ENCODE measurements at places on chromosomes 1 and 21.

- DNase-seq, result no peak
Measured at GRCh38 chr1:212433577-212434462, 1.1 kb downstream of the NENF start.

DNA sequence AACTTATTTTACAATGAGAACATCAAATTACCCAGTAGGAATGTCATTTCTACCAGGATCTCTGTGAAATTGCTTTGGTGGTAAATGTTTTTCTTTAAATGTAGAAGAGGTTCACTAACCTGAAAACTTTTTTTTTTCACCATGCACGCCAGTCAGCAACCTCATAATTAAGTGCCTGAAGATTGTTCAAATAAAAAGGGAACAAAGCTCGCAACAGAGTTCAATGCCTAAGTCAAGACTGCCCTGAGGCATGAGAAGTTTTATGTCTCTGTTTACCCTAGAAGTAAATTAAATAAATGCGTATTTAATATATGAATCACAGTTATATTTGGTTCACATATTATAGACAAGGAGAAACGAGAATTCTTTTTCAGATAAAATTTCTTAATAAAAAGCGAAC is 13.8 kb upstream of the SYDE2 start:
- no peak for DNase-seq

DNA sequence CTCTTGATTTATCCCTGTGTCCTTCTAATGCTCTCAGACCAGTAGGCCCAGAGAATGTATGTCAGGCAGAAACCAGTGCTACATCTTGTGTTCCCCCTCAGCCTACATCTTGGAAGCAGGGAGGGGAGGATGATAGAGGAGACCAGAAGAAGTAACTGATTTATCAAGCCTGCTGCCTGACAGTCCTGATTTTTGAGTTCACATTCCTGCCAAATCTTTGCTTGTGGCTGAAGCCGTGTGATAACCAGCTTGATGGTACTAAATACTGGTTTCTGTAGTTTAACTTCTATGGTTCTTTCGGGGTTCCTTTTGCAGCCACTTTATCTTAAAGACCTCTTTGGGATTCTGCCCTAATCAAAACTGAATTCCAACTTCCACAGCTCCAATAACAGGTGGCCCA is 59.7 kb upstream of the WDR26 start:
- DNase-seq, result no peak

GRCh38 chr1:30268923-30269666 is 454.3 kb downstream of the MATN1 start:
- no peak for DNase-seq

- no peak for DNase-seq
Measured at GRCh38 chr1:31354283-31354682, 18.6 kb downstream of the FABP3 start.

DNA sequence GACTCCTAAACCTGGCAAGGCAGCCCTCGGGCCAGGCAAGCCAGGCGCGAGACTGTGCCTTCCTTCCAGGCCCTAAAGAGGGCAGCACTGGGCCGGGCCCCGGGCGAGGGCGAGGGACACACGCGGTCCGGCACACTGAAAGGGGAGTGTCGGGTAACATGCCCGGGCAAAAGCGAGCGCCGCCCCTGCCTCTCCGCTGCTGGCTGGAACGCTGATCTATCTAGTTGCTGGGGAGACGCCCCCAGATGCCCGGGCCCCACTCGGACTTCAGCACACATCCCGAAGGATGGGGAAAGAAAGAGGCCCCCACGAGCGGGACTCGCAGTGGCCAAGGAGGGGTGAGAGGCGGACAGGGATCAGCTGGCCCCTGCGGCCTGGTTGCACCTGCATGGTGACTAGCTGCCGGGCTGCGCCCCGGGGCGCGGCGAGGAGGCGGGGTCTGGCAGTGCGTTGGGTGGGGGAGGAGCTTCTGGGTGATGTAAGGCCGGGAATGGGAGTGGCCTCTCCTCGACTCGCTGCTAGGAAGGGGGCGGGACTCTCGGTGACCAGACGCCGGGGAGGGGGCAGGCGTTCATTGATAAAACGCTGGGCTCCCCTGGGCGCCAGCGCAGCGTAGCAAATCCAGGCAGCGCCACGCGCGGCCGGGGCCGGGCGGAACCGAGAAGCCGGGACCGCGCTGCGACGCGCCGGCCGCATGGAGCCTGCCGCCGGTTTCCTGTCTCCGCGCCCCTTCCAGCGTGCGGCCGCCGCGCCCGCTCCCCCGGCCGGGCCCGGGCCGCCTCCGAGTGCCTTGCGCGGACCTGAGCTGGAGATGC is at the start of gene PLK3:
Gene PLK3 (plus strand): TSS at position 608 of the 815 bp plus-strand sequence. CDS start 87 bp downstream, at position 695.
- peak; percentile 98 for DNase-seq

DNA sequence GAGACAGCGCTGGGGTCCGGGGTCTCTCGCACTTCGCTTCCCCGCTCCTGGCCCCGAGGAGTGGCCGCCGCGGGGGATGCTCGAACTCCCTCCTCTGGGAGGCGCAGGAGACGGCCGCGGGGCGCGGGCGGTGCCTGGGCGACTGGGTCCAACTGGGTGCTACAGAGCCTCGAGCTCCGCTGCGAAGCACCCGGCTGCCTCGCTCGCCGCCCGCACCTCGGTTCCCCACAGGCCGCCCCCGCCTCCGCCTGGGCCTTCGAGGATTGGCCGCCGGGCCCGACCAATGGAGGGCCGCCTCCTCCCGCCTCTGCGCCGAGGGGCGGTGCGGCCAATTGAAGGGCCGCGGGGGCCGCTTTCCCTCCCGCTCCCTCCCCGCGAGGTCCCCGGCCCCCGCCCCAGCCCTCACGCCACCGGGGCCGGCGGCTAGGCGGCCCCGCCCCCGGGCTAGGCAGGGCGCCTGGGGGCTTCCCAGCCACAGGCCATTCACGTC is at the start of gene CNN3:
Gene CNN3 (minus strand): TSS at position 196 of the 490 bp plus-strand sequence. CDS start 216 bp downstream, outside the sequence.
- peak; percentile 94 for DNase-seq

- DNase-seq, result no peak
Measured at GRCh38 chr1:175272361-175272760, 79.8 kb upstream of the KIAA0040 start.

DNA sequence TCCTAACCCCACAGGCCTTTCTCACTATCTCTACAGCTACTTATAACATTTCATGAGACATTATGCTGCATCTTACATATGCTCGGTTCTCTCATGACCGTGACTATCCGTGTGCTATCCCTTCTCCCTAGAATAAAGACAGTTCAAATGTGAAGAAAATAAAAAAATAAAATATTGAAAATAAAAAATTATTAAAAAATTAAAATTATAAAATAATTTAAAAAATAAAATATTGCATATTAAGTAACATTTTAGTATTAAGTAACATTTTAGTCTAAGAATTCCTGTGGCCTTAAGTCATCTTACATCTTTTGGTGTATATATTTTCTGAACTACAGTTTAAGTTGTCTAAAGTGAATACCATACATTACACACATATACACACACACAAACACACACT is 415.5 kb downstream of the DPYD start:
- DNase-seq, result no peak

DNA sequence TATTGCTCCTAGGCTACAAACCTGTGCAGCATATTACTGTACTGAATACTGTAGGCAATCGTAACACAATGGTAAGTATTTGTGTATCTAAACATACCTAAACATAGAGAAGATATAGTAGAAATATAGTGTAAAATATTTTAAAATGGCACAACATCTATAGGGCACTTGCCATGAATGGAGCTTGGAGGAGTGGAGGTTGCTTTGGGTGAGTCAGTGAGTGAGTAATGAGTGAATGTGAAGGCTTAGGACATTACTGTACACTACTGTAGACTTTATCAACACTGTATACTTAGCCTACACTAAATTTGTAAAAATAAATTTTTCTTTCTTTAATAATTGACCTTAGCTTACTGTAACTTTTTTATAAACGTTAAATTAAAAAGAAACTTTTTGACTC is 7.9 kb downstream of the LEFTY2 start:
- DNase-seq, result no peak

DNA sequence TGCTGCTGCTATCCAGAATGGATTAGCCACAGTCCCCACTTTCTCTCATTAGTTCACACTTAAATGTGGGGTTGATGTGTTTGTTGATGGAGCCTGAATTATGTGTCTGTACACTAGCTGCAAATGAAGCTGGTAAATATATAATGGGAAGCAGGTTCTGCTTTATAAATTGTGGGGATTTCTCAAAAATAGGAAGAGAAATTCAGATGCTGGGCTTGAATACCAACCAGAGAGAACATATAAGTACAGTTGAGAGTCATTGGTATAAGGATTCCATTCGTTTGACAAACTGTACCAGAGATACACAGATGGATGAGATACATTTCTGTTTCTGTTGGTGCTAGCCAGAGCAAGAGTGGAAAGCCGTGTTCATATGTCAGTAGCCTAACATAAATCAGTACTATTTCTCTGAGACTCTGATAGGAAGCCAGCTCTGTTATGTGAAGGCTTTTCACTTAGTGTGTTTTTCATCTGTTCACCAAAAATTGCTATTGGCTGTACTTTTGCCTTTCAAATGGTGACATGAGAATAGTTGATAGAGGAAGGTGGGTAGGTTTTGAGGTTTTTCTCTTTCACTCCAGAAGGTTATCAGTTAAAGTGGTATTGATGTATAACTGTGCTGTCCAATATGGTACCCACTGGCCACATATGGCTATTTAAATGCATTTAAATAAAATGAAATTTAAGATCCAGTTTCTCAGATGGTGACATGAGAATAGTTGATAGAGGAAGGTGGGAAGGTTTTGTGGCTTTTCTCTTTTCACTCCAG is 15.6 kb downstream of the SMG7 start:
- no peak for DNase-seq

GRCh38 chr1:30733493-30733892 is 10.1 kb upstream of the MATN1 start:
- DNase-seq, result peak; percentile 59

- peak; percentile 35 for DNase-seq
Measured at GRCh38 chr1:40593449-40594186, 62.2 kb downstream of the ZNF684 start.

- no peak for DNase-seq
Measured at GRCh38 chr1:154157520-154158306, 2.8 kb upstream of the NUP210L start.

- no peak for DNase-seq
Measured at GRCh38 chr1:71796006-71796405, 486.3 kb downstream of the NEGR1 start.

DNA sequence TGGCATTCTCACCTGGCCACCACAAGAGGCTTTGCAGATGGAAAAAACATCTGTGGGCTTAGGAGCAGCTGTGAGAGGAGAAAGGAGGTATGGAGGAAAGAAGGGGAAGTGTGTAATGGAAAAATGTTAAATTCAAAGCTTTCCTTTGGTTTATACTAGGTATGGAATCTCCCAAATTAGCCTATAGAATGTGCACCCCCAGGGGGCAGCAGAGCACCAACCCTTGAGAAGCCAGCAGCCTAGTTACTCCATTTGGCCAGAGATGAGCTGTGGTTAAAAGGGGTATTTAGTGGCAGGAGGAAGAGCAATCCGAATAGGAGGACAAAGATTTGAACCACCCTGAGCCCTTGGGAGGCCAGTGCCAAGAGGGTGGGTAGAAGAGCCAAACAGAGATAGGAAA is 97.5 kb upstream of the CTTNBP2NL start:
- DNase-seq, result peak; percentile 76

GRCh38 chr1:12014141-12014991 is 4.9 kb upstream of the MIIP start:
- DNase-seq, result peak; percentile 52

- peak; percentile 59 for DNase-seq
Measured at GRCh38 chr1:206430031-206430983, 40.0 kb upstream of the IKBKE start.

DNA sequence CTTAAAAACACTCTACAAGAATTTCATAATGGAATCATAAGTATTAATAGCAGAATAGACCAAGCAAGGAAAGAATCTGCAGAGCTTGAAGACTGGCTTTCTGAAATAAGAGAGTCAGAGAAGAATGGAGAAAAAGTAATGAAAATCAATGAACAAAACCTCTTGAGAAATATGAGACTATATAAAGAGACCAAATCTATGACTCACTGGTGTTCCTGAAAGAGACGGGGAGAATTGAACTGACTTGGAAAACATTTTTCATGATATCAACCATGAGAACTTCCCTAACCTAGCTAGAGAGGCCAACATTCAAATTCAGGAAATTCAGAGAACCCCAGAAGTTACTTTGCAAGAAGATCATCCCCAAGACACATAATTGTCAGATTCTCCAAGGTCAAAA is 85.6 kb downstream of the GDAP2 start:
- no peak for DNase-seq
